ENCODE measurements at places on chromosomes 1 and 21.

GRCh38 chr1:22231995-22232690 is 89.2 kb upstream of the WNT4 start:
- DNase-seq, result no peak

DNA sequence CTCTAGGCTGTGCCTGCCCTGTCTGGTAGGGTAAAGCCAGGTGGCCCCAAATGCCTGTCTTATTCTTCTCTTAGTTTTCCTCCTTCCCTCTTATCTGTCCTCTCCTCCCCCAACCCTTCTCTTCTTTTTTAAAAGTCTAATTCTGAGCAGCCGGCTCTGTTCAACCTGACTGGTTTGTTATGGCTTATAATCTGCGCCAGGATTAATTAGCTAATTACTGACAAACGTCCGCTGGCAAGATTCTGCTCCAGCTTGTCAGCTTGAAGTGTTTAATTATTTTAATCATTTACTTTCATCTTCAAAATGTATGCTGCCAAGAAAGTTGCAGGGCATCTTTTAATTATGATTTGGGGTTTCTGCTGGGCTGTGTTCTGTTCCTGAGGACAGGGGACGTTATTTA is 27.2 kb upstream of the PSMB2 start:
- no peak for DNase-seq

DNA sequence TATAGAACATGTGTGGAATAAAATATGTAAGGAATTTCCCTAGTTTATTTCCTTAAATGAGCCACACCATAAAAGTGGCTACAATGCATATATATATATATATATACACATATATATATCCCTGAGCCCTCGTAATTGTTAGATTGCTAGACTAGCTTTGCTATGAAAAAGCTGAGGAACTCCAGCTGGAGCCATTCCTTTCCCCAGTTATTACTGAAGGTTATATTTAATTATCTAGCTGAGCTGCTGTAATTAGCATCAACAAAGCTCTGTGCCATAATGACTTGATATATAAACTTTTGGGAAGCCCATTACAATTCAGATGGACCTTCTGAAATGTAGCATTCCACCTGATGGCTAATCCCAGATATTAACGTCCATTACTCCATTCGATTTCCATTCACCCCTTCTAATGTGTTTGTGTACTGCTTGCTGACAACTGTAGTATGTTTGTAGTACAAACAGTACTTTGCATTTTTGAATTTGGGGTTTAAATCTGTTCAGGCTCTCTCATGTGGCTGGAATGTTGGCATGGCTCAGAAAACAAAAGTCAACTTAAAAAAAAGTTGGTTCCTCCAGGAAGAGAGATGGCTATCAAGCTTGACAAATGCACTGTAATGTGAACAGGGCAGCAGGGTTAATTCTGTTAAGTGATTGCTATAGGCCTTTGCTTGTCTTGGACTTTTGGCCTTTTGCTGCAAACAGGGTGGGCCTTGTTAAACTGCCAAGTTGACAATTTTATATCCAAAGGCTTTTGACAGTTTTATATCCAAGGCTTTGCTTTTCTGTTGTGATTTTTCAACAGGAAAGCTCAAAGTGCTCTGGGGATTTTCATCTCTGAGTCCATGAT is 170.0 kb downstream of the LTN1 start:
- DNase-seq, result peak; percentile 86

- DNase-seq, result no peak
Measured at GRCh38 chr1:106768501-106768900, 288.0 kb upstream of the PRMT6 start.

DNA sequence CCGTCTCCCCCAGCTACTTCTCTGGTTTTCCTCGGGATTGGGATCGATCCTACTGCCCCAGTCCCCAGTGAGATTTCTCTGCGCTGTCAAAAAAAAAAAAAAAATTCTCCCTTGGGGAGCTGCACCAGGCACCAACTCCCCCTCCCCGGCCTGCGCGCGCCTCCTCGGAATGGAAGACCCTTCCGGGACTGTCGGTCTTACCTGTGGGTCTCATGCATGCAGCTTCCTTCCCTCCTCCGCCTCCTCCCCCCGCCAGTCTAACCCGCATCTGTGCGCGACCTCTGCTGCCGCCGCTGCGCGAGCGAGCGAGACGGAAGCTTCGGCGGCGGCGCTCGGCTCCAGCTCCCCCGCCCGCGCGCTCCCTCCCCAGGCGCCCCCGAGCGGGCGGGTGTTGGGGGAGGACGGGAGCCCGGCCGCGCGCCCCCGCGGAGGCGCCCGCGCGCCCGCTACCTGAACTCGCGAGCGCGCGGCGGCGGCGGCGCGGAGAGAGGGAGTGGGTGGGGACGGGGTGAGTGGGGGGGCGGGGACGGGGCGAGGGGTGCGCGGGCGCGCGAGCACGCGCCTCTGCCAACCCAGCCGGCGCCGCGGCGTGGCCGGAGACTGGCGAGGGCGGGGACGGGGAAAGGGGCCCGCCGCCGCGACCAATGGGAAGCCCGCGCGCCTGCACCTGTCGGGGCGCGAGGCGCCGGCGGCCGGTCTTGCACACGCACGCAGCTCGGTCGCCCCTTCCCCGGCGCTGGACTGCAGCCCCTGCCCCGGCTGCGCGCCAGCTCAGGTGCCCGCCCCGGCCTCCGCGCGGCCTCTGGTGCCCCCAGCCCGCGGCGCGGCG is at the start of gene SUSD4:
Gene SUSD4, minus strand, starts transcription at position 321 of the 829 bp plus-strand sequence. CDS start 751 bp downstream, outside the sequence.
- DNase-seq, result peak; percentile 55

GRCh38 chr1:9559673-9560072 is 20.4 kb downstream of the SLC25A33 start:
- DNase-seq, result no peak

DNA sequence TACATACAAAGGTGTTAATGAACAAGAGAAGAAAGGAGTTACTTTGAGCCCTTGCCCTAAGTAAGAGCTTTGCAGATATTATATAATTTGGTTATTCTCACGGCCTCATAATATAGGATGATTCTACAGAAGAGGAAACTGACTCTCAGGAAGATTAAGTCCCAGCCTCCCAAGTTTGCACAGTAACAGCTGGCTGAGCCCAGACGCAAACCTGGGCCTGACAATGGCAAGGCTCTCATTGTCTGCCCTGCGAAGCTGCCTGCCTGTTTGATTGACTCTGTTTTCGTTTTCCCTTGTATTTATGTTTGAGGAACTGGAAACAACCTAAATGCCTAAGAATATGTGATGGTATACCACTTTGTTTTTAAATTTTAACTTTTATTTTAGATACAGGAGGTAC is 76.2 kb upstream of the PGBD5 start:
- no peak for DNase-seq
